Stimulated activated CD4-positive, alpha-beta T cell treated with anti-CD3 and anti-CD28 coated beads, Interleukin-4, amount 100 ng/mL, for 48 hours (primary cell): ENCODE measurements at places on chromosomes 12 and 14.

DNA sequence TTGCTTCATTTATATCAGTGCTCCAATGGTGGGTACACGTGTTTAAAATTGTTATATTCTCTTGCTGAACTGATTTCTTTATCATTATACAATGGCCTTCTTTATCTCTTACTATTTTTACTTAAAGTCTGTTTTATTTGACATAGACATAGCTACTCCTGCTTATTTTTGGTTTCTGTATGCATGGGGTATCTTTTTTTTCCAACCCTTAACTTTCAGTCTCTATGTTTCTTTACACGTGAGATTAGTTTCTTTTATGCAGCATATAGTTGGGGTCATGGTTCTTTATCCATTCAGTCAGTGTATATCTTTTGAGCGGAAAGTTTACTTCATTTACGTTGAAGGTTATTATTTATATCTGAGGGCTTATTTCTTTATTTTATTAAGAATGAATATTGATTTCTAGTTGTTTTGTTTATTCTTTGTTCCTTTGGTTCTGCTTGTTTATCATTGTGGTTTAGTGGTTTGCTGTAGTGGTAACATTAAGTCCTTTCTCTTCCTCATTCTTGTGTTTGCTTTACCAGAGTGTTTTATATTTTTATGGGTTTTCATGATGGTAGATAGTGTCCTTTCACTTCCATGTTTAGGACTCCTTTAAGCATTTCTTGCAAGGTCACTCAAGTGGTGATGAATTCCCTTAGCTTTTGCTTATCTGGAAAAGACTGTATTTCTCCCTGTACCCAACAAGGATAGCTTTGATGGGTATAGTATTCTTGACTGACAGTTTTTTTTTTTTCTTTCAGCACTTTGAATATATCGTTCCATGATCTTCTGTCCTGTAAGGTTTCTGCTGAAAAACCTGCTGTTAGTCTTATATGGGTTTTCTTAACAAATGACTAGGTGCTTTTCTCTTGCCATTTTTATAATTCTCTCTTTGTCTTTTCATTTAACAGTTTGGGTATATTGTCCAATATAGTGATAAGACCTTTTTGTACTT, 38.3 kb upstream of the FAR2 start:
- DNase-seq, result no peak

GRCh38 chr12:89236237-89236636, 116.1 kb downstream of the DUSP6 start:
- DNase-seq, result no peak

GRCh38 chr12:1886396-1887008, 31.9 kb downstream of the CACNA2D4 start:
- no peak for DNase-seq

DNA sequence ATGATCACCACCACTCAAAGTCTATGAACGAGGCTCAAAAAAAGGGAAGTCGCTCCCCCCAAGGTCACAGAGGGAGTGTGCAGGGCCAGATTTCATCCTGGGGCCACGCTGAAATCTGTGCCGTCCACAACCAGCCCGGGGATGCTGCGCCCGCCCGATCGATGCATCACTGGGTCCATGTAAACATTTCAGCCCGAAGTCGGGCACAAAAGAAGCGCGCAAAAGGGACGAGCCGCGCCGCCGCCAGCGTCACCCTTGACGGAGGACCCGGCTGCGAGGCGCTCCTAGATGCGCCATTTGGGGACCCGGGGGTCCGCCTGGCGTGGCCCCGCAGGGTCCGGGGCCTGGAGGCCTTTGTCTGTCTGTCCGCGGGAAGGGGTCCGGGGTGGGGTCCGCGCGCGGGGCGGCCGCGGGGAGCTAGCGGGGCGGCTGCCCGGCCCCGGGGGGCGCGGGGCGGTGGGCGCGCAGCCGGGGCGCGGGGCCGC, 503 bp downstream of the FBXO21 start:
- DNase-seq, result peak; percentile 17

DNA sequence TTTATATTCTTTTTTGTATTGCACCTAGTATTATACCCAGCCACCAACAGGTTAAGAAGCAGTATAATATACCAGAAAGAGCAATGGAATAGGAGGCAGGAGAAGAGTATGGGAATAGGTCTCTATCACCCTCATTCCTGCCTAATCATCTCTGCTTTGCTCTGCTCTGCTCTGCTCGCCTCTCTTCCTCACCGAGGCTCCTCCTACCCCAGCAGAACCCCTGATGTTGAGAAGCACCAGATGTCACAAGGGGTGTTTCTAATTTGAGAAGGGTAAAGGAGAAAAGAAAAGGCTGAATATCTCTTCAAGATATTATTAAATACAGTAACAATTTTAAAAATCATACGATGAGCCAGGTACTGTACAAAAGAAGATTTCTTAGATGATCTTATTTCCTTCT, 89.0 kb downstream of the STON2 start:
- DNase-seq, result no peak

DNA sequence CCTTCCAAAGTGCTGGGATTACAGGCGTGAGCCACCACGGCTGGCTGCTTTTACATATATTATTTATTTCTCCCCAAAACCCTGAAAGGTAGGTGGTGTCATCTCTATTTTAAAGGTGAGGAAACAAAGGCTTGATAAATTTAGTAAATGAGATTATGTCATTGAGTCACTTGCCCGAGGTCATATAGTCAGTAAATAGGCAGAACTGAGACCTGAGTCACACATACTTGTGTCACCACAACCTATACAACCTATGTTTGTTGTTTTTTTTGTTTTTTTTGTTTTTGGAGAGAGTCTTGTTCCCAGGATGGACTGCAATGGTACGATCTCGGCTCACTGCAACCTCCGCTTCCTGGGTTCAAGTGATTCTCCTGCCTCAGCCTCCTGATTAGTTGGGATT, 12.8 kb downstream of the TSFM start:
- no peak for DNase-seq

GRCh38 chr12:26032719-26033241, 74.3 kb downstream of the RASSF8 start:
- no peak for DNase-seq

DNA sequence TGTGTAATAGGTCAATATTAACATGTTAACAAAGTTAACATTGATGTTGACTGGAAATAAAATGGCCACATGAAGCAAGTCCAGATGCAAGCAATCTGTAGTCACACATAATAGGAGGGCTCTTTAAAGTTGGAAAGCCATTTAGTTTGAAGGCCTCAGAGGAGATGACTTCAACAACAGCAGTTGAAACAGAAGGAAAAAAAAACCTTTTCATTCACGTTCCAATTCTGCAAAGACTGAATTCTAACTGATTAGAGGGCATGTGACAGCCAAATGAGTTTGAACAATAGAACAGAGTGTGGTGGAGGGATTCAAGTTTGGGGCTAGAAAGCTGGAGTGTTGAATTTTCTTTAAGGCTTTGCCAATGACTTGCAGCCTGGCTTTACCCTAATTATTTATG, 41.5 kb upstream of the DAAM1 start:
- DNase-seq, result no peak

GRCh38 chr12:41293011-41293410, 104.9 kb downstream of the PDZRN4 start:
- DNase-seq, result no peak

DNA sequence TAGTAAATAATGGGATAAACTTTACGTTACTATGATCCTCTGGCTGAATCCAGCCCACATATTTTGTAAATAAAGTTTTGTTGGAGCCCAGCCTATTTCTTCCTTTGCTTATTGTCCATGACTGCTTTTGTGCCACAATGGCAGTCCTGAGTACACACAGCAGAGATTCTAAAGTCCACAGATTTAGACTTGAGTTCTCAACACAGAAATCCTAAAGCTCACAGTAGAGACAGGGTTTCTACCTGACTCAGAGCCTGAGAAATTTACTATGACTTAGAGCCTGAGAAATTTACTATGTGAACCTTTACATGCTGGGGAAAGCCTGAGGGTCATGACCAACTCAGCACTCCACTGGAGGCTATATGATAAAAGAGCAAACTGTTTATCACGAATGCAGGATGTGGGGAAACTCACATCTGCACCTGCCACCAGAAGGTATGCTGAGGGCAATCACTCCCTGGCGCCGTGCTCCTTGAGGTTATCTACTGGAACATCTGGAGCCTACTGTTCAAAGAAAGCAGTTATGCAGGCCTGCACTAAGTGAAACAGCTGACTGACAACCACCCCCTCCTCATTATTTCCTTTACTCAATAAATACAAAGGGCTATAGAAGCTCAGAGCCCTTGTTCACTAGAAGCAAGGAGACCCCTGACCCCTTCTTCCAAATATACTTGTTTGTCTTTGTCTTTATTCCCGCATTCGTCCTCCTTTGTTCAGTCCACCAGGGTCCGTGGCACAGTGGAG, 52.6 kb upstream of the BICD1 start:
- DNase-seq, result no peak

GRCh38 chr12:68932961-68933893, at the start of gene CPM:
TSS of gene CPM (minus strand) at chr12:68933171. CDS start at chr12:68932837, 334 bp downstream.
- peak; percentile 66 for DNase-seq

DNA sequence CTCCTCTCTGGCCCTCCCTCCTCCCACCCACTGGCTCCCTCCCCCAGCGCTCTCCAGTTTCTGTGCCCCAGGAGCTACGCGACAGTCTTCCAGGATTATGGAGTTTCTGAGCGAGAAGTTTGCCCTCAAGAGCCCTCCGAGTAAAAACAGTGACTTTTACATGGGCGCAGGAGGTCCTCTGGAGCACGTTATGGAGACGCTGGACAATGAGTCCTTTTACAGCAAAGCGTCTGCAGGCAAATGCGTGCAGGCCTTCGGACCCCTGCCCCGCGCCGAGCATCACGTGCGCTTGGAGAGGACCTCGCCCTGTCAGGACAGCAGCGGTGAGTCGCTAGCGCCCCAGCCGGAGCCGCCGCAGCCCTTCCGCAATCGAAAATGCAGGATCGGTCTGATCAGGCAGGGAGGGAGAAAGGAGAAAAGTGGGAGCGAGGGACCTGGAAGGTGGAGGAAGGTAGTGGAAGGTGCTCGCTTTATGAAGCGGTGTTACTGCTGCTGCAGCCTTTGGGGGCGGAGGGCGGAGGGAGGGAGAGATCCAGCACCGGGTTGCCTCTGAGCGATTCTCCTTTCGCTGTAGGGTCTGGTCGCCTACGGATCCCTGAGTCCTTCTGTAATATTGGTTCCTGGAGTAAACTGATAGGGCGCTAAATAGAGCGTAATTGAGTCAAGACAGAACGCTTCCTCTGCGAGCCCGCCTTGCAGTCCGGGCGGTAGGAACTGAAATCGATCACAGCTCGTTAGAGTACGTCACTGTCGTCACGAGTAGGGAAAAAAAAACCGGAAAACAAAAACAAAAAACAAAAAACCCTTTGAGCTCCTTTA, at the start of gene ALX1:
ALX1 (plus strand) TSS at position 56 of the 819 bp plus-strand sequence; CDS start at position 98, 42 bp downstream.
- no peak for DNase-seq

DNA sequence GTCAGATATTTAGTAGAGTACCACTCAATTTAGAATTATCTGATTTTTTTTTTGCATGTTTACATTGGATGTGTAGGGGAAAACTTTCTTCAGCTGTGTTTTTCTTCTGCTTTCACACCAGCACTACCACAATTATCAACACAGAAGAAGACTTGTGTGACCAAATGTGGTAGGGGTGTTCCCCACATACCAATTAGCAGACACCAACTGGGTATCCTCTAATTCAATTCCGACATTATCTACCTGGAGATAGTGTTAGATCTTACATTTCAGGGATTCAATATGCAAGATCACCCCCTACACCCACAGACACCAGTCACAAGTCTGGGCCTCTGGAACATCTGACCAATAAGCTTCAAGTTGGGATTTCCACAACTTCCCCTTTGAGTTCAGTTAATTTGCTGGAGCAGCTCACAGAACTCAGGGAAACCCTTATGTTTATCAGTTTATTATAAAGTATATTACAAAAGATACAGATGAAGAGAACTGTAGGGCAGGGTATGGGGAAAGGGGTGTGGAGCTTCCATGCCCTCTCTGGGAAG, 4.1 kb upstream of the KLRG1 start:
- no peak for DNase-seq

DNA sequence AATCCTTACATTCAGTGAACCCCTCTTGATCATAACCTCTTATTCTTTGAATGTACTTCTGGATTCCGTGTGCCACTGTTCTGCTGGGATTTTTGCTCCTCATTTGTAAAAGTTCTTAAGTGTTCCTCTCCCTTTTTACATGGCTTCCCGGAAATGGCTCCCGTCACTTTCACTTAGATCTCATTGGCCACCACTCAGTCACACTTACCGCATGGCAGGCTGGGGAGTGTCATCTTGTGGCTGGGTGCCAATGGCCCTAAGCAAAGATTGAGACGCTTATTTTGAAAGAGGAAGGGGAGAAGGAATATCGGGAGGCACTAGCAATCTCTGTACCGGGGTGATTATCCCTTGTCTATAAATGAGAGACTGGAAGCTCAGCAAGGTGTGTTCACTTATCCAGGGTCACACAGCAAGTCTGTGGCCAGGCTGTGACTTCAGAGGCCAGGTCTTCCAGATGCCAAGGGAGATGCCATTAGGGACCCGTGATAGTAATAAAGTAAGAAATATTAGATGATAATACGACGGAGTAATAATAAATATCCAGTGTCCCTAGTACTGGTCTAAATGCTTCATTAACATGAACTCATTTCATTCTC, 68.8 kb downstream of the RNFT2 start:
- DNase-seq, result no peak

- DNase-seq, result no peak
These were observed 72.7 kb downstream of the NOVA1 start for GRCh38 chr14:26525085-26525484.

- no peak for DNase-seq
These were observed 1.2 kb downstream of the KRT4 start for GRCh38 chr12:52812749-52813148.
